ENCODE measurements at places on chromosomes 7 and 10. TPM values are rescaled to one million over a fixed set of nuclear protein-coding genes. Genes with fewer than 3 reads are reported as not detected.

- DNase-seq, result no peak
These were observed 54.3 kb downstream of the CLIP2 start for GRCh38 chr7:74343281-74344131.

DNA sequence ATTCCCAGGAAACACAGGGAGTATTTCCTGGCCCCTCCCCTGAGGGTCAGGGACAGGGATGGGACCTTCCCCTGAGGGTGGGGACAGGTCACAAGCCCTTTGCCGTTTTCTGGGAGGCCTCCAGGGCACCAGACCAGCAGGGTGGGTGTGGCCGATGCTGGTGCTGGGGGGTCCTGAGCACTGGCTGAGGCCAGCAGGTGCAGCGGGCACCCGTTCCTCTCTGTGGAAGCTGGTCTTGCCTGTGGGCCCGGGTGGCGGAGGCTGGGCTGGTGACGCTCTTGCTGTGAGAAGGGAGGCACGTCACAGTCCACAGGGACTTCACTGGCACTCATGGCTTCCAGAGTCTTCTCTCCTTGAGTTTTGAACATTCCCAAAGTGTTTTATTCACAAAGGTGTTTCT, 44.2 kb upstream of the CFAP46 start:
- DNase-seq, result no peak

DNA sequence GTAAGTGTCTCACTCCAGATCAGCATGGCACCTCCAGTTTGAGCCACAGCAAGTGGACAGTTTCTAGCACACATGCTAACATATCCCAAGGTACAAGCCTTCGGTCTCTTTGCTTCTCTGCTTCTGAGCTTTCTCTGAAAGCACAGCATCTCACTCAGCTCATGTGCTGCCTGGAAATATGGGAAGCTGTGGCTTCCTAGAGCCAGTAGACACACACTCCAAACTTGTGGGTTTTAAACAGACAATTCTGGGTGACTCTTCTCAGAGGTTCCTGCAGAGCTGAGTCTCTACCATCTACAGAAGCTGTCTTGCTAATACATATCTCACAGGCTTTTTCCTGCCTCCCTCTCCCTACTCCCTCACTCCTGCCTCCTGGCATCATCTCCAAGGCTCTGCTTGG, 23.9 kb upstream of the TMEM273 start:
- DNase-seq, result no peak

DNA sequence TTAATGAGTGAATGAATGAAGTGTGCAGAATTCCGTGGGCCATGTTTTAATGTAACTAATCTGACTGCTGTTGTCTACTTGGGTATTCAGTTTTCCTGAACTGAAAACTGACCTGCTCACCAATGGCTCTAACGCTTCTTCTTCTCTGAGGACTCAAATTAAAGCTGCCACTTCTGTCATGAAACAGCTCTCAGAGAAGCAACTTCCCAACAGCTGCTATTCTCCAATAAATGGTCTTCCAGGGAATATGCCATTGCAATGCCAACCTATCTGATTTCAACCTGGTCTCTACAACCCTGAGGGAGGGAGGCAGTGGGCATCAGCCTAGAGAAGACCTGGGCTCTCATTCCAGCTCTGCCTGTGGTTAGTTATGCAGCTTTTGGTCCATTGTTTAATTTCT, 69.4 kb downstream of the FRMD4A start:
- no peak for DNase-seq

DNA sequence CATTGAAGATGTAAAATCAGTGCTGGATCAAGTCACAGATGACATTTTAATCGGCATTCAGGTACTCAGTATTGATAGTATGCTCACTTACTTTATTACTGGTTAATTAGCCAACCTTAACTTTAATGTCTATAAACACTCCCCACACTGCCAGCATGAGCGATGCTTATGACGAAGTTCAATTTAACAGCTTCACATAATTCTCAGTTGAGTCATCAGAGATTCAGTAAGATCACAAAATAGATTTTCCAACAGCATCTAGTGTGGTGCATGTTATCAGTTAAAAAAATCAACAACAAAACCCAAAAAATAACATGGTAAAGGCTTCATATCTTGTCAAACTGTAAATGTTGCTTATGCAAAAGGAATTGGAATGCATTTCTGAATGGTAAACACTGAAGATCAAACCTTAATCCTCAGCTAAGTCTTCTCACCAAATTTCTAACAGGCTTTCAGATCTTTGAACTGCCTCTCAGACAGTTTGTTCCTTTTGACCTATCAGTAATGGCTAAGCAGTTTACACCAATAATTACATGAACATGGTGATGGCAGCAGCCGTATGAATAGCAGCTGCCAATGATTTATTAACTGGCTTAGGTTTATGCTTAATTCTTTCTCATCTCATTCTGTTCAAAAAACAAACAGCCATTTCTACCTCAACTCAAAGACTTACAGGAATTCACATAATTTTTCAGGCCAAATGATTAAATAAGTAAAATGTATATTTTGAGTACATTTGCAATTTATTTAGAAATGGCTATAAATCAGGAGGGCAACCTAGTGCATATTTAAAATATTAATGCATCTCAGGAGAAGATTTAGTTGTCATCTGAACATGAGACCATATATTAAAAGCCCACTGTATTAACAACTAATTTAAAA, 98.5 kb downstream of the CABCOCO1 start:
- DNase-seq, result no peak

DNA sequence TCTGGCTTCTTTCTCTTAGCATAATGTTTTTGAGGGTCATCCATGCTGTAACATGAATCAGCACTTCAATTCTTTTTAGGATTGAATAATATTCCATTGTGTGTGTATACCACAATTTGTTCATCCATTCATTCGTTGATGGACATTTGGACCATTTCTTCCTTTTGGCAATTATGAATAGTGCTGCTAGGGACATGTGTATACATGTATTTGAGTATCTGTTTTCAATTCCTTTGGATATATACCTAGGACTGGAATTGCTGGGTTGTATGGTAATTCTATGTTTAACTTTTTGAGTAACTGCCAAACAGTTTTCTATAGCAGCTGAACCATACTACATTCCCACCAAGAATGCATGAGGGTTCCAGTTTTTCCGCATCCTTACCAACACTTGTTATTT, 39.2 kb downstream of the GBF1 start:
- DNase-seq, result no peak

DNA sequence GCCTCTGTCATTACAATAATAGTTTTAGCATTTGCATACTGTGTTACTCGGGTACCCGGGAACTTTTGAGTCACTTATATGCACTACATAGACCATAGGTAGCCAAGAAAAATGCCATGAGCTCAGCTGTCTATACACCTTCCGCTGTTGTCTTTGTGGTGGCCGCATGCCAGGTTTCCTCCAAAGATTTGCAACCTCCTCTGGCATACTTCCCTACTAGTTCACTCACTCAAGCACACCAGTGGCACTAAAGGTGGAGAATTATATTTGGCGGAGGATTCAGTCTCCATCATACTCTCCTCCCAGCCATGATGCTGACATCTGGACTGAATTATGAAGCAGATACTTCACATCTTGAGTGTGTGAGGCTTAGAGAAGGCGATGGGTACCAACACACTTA, 35.6 kb upstream of the GRB10 start:
- no peak for DNase-seq

DNA sequence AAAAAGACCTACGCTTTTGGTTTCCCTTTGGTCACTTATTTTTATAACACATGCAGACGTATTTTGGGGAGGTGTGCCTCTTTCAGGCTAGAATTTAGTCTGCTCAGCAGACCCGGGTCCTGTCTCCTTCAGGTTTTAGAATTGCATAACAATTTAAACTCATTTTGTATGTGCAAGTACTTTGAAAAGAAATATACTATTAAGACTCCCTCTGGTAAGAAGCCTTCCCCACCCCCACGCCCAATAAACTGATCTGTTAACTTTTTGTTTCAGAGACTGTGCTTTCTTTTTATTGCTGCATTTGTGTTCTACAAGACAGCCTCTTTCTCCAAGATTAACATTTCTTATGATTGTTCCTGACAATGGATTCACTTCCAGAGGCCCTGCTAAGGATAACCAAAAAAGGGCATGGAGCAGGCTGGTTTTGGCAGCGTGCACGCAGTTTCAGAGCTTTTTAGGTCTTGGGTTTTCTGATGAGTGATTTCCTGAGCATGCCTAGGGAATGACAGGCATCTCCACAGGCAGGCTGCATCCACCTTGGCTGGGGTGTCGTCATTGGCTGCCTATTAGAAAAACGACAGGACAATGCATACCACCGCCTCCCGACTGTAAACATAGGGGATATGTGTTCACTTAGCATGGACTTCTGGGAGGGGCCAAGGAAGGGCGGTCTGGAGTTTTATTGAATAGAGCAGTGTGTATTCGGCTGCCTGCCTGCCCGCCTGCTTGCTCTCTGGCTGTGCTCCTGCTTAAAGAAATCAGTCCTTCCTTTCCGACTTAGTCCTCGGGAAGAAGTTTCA, at the start of gene CALD1:
Gene CALD1 (plus strand): TSS at position 694 of the 800 bp plus-strand sequence. CDS start 88,100 bp downstream, outside the sequence.
- DNase-seq, result peak; percentile 88

DNA sequence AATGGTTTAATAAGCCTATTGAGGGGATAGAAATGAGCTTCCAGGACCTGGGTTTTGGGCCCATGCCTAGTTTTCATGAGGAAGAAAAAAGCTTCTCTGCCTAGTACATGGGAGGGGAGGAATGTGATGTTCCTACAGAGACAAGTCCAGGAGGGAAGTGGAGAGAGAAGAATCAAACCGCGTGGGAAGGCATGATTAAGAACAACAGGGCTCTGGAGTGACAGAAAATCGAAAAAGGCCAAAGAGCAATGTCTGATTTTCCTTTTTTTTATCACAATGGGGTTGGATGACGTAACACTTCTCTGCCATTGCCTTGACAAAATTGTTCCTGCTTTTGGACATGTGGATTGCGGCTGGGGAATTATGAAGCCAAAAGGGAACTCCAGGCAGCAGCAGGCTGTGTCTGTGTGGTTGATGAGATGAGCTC, 258.6 kb downstream of the CXCL12 start:
- DNase-seq, result no peak

DNA sequence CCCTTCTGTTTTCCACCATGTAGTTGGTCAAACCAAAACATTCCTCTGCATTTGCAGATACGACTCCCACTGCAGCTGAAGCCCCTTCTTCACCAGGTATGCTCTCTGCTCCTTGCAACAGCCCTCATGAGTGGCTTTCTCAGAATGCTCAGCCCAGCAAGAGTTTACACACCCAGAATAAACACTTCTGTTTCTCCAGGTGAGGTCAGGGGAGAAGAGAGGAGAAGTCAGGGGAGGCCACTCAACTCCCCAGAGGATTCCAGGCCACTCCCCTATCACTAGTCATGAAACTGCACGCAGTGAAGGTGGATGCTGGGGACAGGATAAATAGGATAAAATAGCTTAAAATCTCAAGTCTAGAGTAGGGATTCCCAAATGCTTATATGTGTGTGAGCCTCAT, 31.2 kb downstream of the CUZD1 start:
- no peak for DNase-seq

DNA sequence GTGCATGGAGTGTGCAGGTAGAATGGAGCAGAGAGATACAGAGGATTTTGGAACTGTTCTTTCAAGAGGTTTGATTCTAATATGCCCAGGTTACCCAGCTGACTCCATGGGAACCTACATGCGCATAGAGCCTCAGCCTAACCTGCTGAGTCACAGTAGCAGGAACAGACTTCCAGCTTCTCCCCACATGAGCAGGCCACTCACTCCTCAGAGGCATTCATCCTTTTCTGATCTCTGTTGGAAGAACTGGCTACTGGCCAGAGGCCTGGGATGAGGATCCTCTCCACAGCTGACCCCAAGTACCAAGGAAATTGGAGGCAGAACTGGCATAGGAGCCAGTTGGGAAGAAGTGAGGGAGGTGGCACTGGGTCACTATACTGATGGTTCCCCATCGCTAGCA, 17.9 kb upstream of the CCSER2 start:
- no peak for DNase-seq

DNA sequence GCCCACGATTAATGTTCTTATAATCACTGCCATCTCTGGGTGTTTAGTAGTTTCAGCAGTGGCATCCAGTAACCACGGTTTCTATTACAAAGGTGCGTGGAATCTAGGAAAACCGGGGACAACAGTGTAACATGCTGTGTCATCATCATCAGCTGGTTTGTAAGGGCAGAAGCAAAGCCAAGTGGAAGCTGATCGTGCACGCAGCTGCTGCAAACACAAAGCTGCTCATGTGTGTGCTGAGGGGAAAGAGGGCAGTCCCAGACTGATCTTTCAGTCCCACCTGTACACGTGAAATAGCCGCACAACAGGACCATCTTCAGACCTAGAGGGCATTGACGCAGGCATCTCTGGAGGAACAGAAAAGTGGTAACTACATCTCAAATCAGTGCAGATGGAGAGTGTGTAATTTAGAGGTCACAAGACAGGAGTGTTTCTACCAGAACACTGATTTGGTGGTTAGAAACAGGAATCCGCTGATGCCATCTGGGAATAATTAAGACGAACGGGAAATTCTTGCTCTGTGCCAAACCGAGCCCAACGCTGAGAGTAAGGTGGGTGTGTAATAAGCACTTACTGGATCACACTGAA, 13.4 kb downstream of the ANKRD16 start:
- DNase-seq, result no peak

DNA sequence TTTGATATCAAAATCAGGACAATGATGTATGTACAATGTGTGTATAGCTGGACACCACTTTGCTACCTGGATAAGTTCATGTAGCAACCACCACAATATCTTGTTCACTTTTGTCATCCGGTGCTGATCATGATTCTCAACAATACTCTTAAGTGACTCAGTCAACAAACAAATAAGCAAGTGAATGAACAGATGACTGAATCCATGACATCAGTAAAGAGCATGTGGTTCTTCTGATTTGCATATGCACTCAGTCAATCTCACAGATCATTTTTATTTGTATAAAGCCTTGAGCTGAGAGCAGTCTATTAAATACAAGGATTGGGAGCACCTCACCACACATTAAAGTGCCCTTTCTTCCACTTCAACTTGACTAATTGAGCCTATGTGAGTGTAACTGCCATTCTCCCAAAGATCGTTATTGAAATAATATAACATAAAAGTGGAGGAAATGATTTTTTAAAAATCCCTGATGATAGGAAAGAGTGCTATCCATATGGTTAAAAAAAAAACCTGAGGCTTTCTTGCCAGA, 69.5 kb downstream of the NPSR1 start:
- no peak for DNase-seq

GRCh38 chr10:128031216-128031615, 95.0 kb downstream of the MKI67 start:
- DNase-seq, result no peak

DNA sequence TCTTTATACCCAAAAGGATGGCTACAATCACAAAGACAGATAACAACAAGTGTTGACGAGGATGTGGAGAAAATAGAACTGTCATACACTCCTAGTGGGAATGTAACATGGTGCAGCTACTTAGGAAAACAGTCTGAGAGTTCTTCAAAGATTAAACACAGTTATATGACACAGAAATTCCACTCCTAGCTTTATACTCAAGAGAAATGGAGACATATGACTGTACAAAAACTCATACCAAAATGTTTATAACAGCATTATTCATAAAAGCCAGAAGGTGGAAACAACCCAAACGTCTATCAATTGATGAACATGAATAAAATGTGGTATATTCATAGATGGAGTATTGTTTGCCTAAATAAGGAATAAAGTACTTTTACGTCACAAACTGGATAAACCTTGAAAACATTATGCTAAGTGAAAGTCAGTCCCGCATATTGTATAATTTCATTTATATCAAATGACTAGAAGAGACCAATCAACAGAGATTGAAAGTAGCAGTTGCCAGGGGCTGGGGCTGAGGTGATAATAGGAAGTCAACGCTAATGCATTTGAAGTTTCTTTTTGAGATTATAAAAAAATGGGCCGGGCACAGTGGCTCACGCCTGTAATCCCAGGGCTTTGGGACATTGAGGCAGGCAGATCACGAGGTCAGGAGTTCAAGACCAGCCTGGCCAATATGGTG, 61.6 kb upstream of the SRPK2 start:
- DNase-seq, result no peak

The CH25H gene
- total RNA-seq, result not detected

The NACAD gene
- total RNA-seq, result 0.39 TPM

The SVIL gene
- total RNA-seq, result 25.1 TPM

The CAV2 gene
- total RNA-seq, result 0.37 TPM

Data from neural progenitor cell (in vitro differentiated cells).